Large intestine (tissue), 12 donors: ENCODE measurements at places on chromosomes 7 and 10. TPM values are rescaled to one million over a fixed set of nuclear protein-coding genes. Genes with fewer than 3 reads are reported as not detected.

The ECD gene
- polyA plus RNA-seq = 24.9 TPM

The CALML3 gene
- 0.09 TPM for polyA plus RNA-seq

The COL26A1 gene
- polyA plus RNA-seq = 1.0 TPM

The RELN gene
- polyA plus RNA-seq = 5.0 TPM
